ENCODE measurements at places on chromosomes 7 and 10. TPM values are rescaled to one million over a fixed set of nuclear protein-coding genes. Genes with fewer than 3 reads are reported as not detected.

GRCh38 chr7:35019179-35019729 is 18.0 kb downstream of the DPY19L1 start:
- no peak for DNase-seq

GRCh38 chr10:71209352-71209715 is 3.0 kb upstream of the UNC5B start:
- DNase-seq = peak; percentile 2

GRCh38 chr7:80319461-80319860 is 184.8 kb downstream of the GNAI1 start:
- DNase-seq = no peak

NUPR2 gene
- not detected for total RNA-seq

PNLIPRP3 gene
- total RNA-seq = 1.3 TPM

TUBGCP2 gene
- total RNA-seq = 41.9 TPM

Data from stomach (tissue), 19 donors.